Heart left ventricle (tissue), 16 donors: ENCODE measurements at places on chromosomes 6 and 20. TPM values are rescaled to one million over a fixed set of nuclear protein-coding genes. Genes with fewer than 3 reads are reported as not detected.

GRCh38 chr6:86500035-86500434 is 437.3 kb upstream of the HTR1E start:
- DNase-seq: no peak

The ENPP1 gene
- 1.3 TPM for polyA plus RNA-seq

- no peak for DNase-seq
Observed at GRCh38 chr20:37348792-37349516, 3.0 kb downstream of the SRC start.

The SSTR4 gene
- not detected for polyA plus RNA-seq

DNA sequence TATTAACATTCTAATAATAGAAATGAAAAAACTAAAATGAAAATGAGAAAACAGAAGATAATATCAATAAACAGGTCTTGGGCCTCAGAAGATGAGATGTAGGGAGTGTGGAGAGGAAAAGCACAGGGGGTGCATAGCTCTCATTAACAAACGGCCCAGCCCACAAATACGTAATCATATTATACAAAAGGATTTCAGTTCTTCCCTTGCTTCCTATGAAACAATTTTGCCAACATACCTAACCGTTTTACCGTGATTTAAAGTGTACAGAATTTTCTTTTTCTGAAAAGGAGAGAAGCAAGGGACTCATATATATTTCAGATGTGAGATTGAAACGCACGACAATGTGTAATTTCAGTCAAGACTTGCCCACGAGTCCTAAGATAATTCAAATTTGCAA is 136.0 kb downstream of the HFE start:
- no peak for DNase-seq

GRCh38 chr6:3793545-3793944 is 42.0 kb upstream of the PXDC1 start:
- no peak for DNase-seq

DNA sequence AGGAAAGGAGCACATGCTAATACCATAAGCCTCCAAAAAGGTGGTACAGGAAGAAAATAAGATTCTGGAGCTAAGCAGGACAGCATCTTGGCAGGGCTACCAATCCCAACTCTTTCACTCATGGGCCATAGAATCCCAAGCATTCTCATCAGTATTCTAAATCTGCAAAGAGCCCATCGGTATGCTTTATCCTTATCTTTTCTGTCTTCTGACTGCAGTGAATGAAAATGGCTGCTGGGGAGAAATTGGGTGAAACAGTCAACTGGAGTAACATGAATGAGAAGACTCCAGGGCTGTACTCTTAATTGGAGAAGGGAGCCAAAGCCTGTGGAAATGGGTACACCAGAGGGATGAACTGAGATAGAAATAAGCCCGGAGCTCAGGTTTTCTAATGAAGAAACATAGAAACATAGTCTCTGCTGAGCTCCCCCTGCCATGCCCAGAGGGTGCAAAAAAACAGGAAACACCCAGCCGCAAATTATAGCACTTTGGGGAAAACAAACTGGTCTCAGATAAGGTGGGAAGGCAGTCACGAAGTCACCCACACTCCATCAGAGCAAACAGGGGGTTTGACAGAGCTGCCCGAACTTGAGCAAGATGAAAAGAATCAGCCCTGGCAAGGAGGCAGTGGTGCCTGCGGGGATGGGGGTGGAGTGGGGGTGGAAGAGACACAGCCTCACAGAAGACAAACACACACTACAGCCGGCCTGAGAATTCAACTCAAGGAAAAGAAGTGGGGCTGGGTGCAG is 35.4 kb upstream of the E2F3 start:
- no peak for DNase-seq

The GPX5 gene
- not detected for polyA plus RNA-seq

DNA sequence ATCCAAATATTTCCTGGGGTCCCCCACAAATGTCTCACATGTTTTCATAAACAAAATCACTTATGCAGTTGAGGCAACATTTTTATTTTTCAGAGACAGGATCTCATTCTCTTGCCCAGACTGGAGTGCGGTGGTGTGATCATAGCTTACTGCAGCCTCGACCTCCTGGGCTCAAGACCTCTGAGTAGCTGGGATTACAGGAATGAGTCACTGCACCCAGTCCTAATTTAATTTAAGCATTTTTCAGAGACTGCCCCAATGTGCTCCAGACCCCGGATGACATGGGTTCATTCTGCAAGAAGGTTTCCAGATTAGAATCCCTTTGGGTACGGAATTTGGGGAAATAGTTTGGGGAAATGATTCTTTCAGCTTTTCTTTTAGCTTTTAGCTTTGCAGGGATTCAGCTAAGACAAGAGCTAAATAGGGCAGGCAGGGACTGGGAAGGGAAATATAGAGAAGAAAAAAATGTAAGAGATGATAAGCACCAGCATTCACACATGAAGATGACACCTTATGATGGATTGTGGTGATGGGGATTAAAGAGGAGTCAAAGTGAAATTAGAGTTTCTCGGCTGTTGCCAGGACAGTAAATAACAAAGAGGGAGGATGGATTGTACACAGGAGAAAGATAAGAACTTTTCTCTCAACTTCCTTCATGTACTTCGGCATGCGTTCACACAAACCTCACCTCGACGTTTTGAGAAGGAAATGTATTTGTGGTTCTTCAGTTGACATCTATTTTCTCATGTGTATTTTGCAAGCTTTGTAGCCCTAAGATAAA is 169.4 kb upstream of the TAB2 start:
- no peak for DNase-seq

The TMEM217 gene
- 0.73 TPM for polyA plus RNA-seq

GRCh38 chr6:27980111-27980510 is 23.1 kb downstream of the OR2B6 start:
- no peak for DNase-seq
